Anterior cingulate cortex (tissue), 58 donors: ENCODE measurements at places on chromosomes 6 and 20.

- no peak for DNase-seq
These were observed 696.5 kb upstream of the CITED2 start for GRCh38 chr6:140070846-140071473.

GRCh38 chr6:82906951-82907350, 158.7 kb downstream of the UBE3D start:
- no peak for DNase-seq

GRCh38 chr6:143603455-143603854, 74.3 kb upstream of the PHACTR2 start:
- no peak for DNase-seq

GRCh38 chr6:145743332-145743731, 8.0 kb upstream of the EPM2A start:
- no peak for DNase-seq

DNA sequence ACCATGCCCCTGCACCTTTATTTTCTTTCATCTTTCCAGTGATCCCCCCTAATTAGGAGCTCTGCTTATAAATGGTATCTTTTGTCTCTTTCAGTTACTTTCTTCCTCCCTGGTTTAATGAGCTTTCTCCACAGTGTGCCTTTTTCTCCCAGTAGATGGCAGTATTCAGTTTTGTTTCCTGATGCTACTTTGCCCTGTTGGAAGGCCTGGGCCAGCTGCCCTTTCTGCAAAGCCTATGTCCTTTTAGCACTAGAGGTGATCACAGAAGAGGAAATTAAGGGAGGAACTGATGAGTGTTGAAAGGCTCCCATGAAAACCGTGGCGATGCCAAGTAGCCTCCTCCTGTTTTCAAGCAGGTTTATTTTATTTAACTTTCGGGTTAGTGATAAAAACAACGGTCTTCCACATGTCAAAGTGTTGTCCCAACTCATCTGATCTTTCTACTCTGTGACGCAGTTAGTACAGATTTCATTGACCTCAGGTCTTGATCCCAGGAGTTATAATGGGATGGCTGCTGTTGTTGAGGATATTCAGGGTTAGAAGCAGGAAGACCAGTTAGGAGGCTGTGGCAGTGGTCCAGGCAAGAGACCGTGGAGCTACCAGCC, 184.2 kb upstream of the BMP2 start:
- no peak for DNase-seq

GRCh38 chr6:106134906-106135634, 48.9 kb downstream of the PRDM1 start:
- no peak for DNase-seq

- DNase-seq: no peak
These were observed 1.4 kb upstream of the SCRT2 start for GRCh38 chr20:676967-677366.

- DNase-seq: no peak
These were observed 190.1 kb upstream of the VGLL2 start for GRCh38 chr6:117075218-117075617.

GRCh38 chr20:5312518-5312917, 4.2 kb downstream of the PROKR2 start:
- no peak for DNase-seq

DNA sequence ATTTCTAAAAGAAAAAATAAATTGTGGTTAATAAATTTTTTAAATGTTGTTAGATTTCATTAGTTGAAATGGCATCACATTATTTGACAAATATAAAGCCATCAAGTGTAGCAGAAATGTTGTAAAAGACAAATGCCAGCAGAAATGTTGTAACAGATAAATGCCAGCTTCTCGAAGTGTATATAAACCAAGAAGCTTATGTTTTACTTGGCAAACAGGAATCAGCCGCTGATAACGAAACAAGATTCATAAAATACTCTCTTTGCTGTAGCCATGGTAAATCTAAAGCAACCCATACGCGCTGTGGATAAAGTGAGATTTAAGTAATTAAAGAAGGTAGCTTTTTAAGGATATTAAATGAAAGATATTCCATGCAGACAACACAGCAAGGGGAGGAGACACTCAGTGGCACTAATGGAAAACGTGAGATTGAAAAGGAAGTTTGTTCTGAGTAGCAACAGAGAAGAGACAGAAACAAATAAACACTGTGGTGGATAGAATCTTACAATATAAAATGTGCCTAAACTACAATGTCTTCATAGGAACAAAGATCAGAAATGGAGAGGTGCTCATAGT, 29.6 kb downstream of the BTBD9 start:
- no peak for DNase-seq

GRCh38 chr20:53034899-53035298, 62.7 kb downstream of the TSHZ2 start:
- DNase-seq: no peak

DNA sequence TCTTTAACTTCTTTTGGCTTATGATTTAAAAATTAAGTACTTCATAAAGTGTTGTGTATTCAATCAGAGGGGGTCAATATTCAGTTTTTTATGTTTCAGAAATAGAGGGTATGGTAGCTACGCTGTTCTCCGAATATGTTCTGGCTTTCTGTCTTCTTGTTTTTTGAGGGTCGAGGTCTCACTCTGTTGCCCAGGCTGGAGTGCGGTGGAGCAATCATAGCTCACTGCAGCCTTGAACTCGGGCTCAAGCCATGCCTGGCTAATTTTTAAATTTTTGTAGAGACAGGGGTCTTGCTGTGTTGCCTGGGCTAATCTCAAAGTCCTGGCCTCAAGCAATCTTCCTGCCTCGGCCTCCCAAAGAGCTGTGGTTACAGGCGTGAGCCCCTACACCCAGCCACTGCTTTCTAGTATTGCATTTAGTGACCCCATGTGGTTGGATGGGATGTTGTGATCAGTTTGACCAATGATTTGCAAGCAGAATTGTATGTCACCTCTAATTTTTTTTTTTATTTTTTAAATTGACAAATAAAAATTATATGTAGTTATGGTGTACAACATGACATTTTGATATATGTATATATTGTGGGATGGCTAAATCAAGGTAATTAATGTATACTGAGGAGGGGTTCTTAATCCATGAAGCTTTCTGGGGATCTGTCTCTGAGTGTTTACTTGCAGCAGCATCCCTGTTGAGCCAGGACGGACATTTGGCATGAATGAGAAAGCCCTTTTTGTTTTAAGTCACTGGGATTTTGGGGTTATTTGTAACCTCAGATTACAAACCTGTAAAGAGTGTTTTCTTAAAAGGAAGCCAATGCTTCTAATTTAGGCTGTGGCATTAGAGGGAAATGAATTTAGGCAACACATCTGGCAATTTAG, 38.5 kb upstream of the DEK start:
- DNase-seq: no peak

- no peak for DNase-seq
These were observed 146.2 kb upstream of the SMLR1 start for GRCh38 chr6:130681028-130681427.

- DNase-seq: no peak
These were observed 660.4 kb upstream of the FLRT3 start for GRCh38 chr20:14997791-14998190.

DNA sequence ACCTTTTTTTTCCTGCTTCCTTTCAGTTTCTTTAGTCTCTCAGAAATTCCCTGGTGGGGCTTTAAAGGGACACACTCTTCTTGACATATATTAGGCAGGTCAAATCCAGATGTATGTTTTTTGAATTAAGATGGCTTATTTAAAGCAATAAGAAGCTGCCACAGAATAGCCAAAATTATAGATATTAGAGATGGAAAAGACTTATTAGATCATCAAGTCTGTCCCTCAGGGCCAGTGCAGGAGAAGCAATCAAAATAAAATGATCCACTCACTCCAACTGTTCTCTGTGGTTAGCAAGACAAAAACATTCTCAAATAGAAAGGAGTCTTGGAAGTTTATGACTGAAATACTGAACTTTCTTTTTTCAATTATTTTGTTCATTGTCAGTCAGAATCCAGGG, 462.8 kb downstream of the CDC5L start:
- no peak for DNase-seq

GRCh38 chr20:31824554-31825313, 5.6 kb downstream of the MYLK2 start:
- DNase-seq: no peak

GRCh38 chr6:58419321-58419720, 1101.9 kb downstream of the PRIM2 start:
- no peak for DNase-seq

DNA sequence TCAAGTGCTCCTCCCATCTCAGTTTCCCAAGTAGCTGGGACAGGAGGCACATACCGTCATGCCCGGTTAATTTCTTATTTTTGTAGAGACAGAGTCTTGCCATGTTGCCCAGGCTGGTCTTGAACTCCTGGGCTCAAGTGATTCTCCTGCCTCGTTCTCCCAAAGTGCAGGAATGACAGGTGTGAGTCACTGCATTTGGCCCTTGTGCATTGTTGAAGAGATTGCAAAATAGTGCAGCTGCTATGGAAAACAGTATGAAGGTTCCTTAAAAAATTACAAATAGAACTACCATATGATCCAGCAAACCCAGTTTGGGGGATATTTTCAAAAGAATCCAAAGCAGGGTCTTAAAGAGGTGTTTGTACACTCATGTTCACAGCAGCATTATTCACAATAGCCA, 69.1 kb downstream of the GJA10 start:
- DNase-seq: no peak

DNA sequence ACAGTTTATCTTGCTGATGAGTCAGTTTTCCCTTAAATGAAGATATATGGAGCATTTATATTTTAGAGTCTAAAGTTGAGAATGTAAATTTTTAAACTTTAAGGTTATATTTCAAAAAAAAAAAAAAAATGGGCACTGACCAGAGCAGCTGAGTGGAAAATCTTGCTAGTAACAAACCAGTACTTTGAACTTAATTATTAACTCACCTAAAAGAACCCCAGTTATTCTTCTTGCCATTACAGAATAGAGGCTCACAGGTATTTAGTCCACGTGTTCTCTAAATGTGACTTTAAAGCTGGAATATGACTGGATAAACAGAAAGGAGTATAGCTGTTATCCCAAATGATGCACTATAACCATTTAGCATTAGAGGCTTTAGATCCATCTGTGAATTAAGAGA, 178.4 kb downstream of the COL9A1 start:
- DNase-seq: no peak

DNA sequence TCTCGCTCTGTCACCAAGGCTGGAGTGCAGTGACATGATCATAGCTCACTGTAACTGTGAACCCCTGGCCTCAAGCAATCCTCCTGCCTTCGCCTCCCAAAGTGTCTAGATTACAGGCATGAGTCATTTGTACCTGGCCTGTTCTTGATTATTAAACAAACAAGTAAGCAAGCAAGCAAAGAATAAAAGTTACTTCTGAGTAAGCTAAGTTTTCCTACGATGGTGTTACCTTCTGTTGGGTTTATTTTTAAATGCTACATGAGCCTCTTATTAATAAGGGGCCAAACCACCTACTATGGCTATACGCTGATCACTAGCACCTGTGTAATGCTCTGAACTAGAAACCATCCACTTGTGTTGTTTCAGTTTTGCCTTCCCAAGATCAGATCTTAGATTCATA, 50.8 kb downstream of the IL22RA2 start:
- DNase-seq: no peak

GRCh38 chr20:2032168-2032567, 38.3 kb upstream of the PDYN start:
- no peak for DNase-seq

DNA sequence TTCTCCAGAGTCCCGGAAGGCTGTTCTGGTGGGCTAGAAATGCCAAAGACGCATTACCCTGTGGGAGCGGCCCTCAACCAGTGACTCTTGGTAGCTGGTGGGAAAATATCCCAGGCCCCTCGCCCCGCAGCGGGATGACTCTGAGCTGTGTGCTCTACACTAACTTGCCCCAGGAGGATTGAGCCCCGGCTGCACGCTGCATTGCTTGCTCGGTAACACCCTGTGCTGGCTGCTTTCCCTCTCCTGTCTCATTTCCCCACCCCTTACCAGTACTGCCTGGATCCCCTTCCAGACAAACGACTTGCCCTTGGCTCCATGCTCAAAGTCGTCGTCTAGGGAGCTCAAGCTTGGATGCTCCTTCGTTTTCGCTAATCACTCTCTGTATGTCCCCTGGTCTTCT, 411.8 kb upstream of the SULF2 start:
- no peak for DNase-seq

DNA sequence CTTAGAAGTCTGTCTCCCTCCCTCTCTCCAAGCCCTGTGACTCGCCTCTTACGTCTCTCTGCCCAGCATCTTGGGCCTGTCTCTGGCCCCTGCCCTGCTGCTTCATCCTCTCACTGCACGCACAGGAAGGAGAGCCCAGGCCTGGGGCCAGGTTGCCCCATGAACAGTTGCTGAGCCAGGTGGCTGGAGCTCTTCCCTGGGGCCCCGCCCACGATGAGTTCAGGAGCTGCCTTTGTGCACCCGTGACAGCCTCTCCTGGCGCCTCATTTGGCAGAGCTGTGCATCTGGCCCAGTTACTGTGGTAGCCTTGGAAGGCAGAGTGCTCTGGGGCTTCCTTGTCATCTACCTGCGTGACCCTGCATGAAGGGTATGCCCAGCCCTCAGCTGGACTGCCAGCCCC, 44.5 kb downstream of the SLC52A3 start:
- no peak for DNase-seq

GRCh38 chr20:4810426-4811019, 88.8 kb downstream of the PRND start:
- no peak for DNase-seq

DNA sequence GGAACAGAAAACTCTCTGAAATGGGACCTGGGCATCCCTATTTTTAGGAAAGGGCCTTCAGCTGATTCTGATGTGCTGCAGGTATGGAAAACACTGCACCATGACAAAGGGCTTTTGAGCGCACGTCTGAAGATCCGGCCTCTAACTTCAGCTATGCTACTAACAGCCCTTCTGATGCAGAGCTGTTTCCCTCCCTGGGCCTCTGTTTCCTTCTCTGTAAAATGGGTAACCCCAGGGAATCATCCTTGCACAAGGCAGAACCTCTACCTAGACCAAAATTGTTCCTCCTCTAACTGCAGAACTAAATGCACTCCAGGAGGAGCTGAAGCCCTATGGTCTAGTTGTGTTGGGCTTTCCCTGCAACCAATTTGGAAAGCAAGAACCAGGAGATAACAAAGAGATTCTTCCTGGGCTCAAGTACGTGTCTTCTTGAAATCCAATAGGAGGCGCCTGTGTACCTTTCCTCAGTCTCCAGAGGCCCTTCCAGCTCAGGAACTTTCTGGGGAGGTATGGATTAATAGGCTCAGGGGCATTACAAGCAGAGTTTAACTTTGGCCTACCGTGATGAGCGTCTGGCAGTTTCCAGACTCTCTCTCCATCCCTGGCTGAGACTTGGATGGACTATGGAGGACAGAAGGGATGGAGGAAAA, 5.9 kb downstream of the GPX5 start:
- DNase-seq: no peak

DNA sequence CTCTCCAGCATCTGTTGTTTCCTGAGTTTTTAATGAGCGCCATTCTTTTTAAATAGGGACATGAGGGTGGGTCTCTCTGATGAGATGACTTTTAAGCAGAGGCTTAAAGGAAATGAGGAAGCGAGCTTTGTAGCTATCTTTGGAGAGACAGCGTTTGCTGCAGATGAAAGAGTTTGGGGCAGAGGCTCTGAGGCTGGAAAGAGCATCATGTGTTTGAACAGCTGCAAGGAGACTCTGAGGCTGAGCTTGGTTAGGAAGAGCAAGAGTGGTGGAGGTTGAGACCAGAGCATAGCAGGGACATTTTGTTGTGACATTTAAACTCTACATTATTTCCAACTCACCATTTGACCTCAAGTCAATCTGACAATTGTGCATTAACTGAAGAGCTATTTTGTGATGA, 38.3 kb upstream of the TMX4 start:
- DNase-seq: no peak
